ENCODE measurements at places on chromosomes 12 and 14. TPM values are rescaled to one million over a fixed set of nuclear protein-coding genes. Genes with fewer than 3 reads are reported as not detected.

- DNase-seq, result no peak
Measured at GRCh38 chr14:29937116-29937515, 9.5 kb upstream of the PRKD1 start.

DNA sequence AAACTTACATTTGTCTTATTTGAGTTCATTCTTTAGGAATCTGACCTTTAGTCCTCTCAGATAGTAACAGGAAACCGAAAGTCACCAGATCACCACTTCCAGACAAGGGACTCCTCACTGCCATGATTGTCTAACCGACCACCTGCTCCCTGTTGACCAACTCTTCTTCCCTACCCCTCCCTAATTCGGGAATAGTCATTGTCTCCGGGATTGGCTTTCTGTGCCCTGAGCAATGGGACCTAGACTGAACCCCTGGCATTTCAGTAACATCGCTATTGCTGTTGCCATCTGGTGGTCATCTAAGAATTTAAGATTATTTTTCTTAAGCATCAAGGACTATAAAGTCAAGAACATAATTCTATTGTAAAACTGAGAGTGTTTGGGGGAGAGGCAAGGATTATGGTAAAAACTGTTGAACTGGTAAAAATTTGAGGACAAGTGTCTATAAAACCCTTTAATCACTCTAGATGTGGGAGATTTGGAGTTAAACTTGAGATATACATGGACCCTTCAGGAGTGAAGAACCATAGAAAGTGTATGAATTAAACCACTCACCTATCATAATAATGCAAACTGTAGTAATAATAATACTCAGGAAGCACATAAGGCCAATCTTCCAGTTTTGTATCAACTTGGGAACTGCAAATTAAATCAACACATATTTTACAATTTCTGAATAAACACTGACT is 6.3 kb downstream of the CLEC2A start:
- no peak for DNase-seq

DNA sequence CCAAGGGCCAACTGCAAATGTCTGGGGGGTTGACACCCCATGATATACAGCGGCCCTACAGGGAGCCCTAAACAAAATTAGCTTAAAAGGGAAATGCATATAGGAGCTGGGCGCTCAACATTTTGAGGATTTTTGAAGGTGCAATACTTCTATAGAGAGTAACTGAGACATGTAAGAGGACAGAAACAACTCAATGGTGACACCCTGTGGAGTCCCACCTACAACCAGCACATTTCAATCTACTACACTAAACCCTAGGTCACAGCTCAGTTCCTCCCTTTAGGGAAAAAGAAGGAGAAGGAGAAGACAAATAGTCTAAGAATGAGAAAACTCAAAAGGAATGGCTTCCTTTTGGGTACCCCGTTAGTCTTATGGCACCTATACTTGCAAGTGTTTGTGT is 1010.5 kb upstream of the NOVA1 start:
- DNase-seq, result no peak

GRCh38 chr12:57591782-57592325 is 862 bp downstream of the PIP4K2C start:
- DNase-seq, result no peak

GRCh38 chr14:59629444-59630287 is 53.1 kb upstream of the CCDC175 start:
- DNase-seq, result no peak

DNA sequence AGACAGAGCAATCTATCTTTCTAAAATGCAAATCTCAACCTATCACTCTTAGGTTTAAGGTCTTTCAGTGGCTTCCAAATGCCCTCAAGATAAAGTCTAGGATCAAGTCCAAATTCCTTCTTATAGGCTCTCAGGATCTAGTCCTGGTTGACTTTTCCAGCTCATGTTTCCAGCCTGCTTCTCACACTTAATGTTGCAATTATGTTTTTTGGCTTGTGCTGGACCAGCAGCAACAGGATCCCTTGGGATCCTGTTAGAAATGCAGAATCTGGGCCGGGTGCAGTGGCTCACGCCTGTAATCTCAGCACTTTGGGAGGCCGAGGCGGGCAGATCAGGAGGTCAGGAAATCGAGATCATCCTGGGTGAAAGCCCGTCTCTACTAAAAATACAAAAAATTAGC is 10.6 kb downstream of the GPR33 start:
- no peak for DNase-seq

DNA sequence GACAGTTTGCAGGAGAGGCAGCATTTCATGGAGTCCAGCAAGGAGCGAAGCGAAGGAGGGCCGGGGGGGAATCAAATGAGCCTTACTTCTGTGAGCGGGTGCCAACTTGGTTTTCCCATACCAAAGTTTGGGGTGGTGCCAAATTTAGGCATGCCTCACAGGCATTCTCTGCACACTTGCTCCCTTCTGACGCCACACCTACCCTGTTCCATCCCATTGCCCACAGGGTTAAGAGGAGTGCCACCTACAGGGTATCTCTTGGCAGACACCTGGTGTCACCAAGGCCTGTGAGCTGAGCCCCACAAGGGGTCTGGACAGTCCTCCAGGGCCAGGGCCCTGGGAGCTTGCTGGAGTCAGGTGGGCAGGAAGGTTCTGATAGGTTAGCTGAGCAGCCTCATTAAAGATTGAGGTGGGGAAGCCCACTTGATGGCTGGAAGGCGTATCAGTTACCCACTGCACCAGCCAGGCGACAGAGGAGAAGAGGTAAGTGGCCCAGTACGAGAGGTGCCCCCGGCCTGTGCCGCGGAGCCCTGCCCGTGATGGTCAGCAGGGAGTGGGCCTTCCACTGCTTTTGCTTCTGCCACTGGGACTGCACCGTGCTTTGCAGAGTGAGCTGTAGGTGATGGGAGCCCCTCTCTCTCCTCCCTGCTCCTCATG is 45.2 kb downstream of the DEGS2 start:
- no peak for DNase-seq

DNA sequence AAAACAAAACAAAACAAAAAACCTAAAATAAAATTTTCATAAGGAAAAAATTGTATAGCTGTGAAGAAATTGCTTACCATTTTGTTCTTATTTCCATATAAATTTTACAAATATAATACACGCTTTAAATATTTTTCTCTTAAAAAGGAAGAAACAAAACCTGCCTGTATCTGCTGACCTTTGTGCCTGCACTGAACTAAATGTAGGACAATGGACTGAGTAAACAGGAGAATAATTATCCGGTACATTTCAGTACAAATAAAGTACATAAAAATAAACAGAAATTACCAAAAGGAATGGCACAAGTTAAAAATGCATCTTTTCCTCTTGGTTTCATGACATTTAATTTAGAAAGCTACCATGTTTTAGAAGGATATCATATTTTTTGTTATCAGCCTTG is 112.3 kb downstream of the DNAI7 start:
- no peak for DNase-seq

Gene PRH2
- total RNA-seq, result not detected

Gene MANSC1
- 1.1 TPM for total RNA-seq

DNA sequence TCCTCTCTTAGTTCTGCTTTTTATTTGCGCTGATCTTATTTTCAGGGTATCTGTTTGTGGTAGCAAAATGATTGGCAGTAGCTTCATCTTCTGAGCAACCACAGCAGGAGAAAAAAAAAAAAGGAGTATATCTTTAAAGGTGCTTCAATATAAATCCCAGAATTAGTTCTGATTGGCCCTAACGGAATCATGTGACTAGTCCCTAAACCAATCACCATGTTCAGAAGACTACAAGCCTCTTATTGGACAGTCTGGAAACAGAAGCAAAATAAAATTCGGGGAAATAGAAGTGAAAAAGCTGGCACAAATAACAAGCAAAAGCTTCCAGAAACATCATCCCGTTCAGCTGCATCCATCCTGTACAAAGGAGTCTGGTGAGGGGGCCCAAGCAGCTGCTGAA is 49.9 kb upstream of the PTPRO start:
- no peak for DNase-seq

GRCh38 chr12:104387190-104387589 is 69.6 kb upstream of the CHST11 start:
- DNase-seq, result no peak

DNA sequence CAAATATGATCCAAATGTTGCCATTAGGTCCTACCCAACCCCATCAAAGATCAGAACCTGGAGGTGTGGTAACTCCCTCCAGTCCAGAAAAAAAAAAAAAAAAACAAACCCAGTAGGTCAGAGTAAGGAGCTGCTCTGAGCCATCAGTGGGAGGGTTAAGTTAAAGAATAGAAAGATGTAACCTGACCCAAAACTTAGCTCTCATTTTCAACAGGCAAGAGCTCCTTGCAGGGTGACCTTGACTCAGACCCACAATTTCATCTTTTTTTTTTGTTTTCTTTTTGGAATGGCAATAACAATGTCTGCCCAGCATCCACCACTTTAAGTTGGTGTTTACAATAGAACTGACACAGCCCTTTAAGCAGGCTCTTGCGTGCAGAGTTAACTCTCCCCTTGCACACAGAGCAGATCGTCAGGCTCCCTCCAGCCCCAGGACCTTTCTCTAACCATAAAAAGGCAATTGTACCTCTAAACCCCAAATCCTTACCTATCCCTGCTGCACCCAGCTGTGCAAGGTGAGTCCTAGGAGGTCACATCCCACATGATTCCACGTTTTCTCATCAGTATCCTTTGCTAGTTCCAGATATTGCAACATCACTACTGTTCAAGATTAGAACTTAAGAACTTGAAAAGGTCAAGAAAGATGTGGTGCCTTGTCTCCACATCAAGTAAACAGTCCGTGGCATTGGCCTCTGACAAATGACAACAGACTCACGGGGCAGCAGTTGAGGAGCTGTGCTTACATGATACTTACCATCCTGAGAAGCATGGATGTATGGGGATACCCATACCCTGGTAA is 178.6 kb upstream of the EEA1 start:
- DNase-seq, result no peak

Gene NKX2-1
- not detected for total RNA-seq

DNA sequence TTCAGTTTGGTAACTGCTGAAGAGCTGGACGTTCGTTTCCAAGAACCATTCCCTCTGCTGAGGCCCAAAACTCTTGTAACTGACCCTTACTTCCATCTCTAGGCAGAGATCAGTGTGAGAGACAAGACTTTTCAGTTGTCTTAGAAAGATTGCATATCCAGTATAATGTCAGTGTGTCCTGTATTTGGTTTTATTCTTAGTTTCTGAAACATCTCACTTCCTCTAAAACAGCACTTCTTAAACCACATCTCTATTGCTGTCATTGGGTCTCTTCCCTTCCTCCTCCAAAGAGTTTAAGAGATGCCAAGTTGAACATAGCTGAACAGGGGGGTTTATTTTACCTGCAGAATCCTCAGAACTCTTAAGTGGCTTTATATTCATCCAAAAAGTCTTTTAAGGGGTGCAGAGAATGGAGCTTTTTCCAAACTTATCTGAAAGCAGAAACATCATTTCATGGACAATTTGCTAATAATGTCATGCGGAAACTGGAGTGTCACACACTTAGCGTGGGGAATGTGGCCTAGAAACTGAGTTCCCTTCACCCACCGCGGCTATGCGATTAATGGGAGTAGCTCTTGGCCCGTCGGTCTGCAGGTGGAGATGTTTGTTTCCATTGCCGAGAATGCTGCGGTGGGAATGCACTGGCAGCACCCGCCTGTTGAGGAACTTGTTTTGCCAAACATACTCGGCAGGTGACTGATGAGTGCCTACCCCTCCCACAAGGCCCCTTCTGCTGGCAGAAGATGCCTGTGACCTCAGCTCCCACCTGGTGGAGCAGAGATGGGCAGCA is 148.2 kb downstream of the ADGRD1 start:
- no peak for DNase-seq

DNA sequence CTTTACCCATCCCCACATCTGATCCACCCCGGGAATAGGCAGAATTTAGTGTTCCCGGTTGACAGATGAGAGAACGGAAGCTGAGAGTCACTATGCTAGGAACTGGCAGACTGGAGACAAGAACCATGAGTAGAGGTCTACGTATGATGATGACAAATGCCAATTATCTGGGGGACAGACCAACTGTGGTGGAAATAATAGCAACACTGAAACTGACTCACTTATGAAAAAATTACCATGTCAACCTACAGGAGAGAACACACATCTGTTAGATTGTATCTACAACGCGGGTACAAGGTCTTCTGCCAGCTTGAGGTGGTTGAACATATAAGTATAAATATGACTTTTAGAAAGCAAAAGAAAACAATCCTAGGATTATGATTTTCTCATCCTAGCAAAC is 15.4 kb upstream of the SELPLG start:
- DNase-seq, result no peak

- no peak for DNase-seq
Measured at GRCh38 chr12:64582862-64583261, 27.4 kb upstream of the RASSF3 start.

GRCh38 chr12:99619389-99620158 is 28.0 kb upstream of the GARIN6 start:
- DNase-seq, result no peak

DNA sequence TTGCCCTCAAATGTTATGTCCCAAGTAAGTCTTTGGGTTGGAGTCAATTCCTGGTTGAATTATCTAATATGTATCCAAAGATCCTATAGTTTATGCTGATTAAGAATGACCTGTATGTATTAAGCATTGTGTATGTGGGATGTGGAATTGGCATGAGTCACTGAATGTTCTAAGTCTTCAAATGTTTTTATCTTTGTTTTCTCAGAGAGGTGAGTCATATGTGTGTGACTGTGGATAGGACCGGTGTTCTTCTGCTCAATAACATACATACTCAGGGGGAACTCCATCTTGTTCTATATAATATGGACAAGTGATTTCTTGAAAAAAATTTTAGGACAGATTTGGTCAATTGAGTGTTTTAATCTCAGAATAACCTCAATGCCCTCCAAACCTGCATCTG is 57.9 kb downstream of the NAV3 start:
- DNase-seq, result no peak

DNA sequence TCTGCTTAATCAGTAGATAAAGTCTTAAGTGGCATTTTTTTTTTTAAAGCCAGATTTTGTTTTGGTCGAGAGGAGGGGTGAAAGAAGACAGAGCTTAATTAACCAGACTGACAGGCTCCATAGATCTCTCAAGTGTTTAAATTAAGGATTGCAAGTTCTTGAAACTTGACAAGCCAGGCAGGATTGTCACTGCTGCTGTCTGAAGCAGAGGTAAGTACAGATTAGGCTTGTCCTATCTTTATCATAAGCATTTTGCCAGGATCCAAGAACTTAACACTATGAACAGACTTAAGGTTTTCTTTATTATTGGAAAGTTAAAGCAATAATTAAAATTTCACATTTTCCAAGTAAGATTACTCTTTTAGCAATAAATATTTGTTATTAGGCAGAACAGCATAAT is 179.6 kb upstream of the LMO3 start:
- DNase-seq, result no peak

DNA sequence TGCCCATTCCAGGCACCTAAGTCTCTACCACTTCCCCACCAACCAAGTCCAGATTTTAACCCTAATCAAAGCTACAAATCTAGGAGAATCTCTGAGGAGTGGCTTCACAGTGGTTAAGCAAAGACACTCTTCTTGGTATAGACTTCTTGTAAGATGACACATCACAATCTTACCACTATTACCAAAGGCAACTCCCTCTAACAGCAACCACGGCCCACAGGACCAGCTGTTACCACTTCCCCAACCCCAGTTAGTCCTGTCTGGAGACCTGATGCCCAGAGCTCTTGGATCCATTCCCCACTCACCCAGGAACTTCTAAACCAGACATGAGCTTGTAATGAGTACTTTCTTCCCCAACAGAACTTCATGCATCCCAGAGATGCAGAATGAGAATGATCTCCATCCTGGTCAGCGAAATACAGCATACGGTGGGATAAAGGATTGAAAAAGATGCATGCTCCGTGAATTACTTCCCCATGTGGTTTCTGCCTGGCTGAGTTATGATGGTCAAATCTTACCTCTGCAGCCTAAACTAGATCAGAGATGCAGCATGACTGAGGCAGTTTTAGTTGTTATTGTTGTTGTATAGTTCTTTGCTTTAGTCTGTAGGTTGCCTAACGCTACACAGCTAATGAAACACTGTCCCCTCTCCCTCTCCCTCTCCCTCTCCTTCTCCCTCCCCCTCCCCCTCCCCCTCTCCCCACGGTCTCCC is 87.7 kb upstream of the FOXN3 start:
- peak; percentile 65 for DNase-seq
